ENCODE measurements at places on chromosomes 4 and X. TPM values are rescaled to one million over a fixed set of nuclear protein-coding genes. Genes with fewer than 3 reads are reported as not detected.

Gene WDR1
- total RNA-seq, result 496 TPM

Gene PNPLA4
- 5.7 TPM for total RNA-seq

Gene MAGEA12
- total RNA-seq, result not detected

Gene H2BW2
- total RNA-seq, result not detected

Gene SNX25
- 13.0 TPM for total RNA-seq

Gene MND1
- 5.7 TPM for total RNA-seq

Gene ANXA3
- total RNA-seq, result 248 TPM

Gene TMPRSS11D
- not detected for total RNA-seq

Gene ANKRD17
- 36.6 TPM for total RNA-seq

Gene GABRB1
- total RNA-seq, result not detected

Gene ITM2A
- 247 TPM for total RNA-seq

Gene STPG2
- total RNA-seq, result 0.84 TPM

Gene UGT2B10
- not detected for total RNA-seq

Gene RS1
- total RNA-seq, result not detected

Gene ARHGEF38
- total RNA-seq, result not detected

Gene XK
- under 0.01 TPM for total RNA-seq

Gene ESX1
- not detected for total RNA-seq

Gene GABRE
- 1.7 TPM for total RNA-seq

Gene ETDC
- not detected for total RNA-seq

Gene BEX1
- 1.00 TPM for total RNA-seq

Gene AMTN
- not detected for total RNA-seq

Gene RAB39B
- total RNA-seq, result not detected

Gene NALF2
- total RNA-seq, result 0.05 TPM

Gene IL21
- not detected for total RNA-seq

Gene IL9R
- total RNA-seq, result not detected

Gene TGIF2LX
- not detected for total RNA-seq

Gene TIMM8A
- 10.3 TPM for total RNA-seq

Gene AADAT
- 1.1 TPM for total RNA-seq

Gene RGN
- 0.20 TPM for total RNA-seq

Gene RIPPLY1
- total RNA-seq, result not detected

Gene SLC25A14
- total RNA-seq, result 5.0 TPM

Gene ABRAXAS1
- total RNA-seq, result 11.4 TPM

Gene TRO
- 0.84 TPM for total RNA-seq

Gene F9
- not detected for total RNA-seq

Gene TMPRSS11F
- not detected for total RNA-seq

Gene DDX53
- total RNA-seq, result not detected

Gene CT83
- not detected for total RNA-seq

Gene UFSP2
- 27.5 TPM for total RNA-seq

Gene SOX3
- not detected for total RNA-seq

Gene C1GALT1C1
- total RNA-seq, result 80.9 TPM

Gene ETNPPL
- total RNA-seq, result 0.53 TPM

Gene ARHGEF9
- total RNA-seq, result 3.7 TPM

Gene GAGE10
- total RNA-seq, result not detected

Gene ANXA5
- 735 TPM for total RNA-seq

Gene LUZP4
- total RNA-seq, result not detected

Gene NDNF
- total RNA-seq, result 0.33 TPM

Gene MGAT4D
- total RNA-seq, result not detected

Measured in mammary microvascular endothelial cell (primary cell).